ENCODE measurements at places on chromosomes 7 and 10.

GRCh38 chr10:36591436-36591835 lies 534.0 kb upstream of the ANKRD30A start:
- DNase-seq: no peak

DNA sequence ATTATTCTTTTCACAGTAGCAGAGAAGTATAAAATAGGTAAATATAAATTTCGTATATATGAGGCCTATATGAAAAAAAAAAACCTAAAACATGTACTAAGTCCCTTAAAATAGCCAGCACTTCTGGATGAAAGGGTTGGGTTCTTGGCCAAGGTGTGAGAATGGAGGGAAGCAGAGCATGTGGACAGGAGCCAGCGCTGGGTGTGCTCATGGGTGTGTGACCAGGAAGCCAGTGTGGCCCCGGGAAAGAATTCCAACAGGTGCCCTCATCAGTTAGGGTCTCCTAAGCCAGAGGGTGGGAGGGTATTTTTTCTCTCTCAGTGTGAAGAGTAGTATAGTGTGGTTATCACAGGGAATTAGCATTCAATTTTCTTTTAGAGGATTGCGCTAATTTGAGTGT lies 401.9 kb upstream of the IGFBP3 start:
- no peak for DNase-seq

- no peak for DNase-seq
These were observed 47.8 kb downstream of the FAM20C start for GRCh38 chr7:240146-240676.

DNA sequence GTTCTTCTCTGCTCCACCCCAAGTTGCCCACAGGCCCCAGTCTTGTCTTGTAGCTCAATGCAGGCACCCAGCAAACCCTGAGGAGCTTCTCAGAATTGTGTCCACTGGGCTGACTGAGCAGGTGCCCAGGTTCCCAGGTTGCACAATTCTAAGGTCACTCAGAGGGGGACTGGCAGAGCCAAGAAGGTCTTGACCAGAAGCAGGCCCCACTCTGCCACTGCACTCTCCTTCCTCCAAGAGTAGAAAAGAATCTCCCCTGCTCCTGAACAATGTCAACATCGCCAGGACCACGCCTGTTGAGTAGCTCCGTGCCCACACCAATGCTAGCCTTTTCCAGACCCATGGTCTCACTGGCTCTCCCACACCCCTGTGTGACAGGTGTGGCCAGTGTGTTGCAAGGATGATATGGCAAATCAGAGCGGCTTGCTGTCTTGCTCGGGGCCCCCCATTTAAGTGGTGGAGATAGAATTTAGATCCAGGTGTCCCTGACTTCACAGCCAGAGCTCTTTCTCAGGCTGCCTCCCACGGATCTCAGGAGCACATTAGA lies 577 bp downstream of the LRRC18 start:
- DNase-seq: no peak

- DNase-seq: no peak
These were observed 33.8 kb upstream of the MGMT start for GRCh38 chr10:129433266-129433665.

DNA sequence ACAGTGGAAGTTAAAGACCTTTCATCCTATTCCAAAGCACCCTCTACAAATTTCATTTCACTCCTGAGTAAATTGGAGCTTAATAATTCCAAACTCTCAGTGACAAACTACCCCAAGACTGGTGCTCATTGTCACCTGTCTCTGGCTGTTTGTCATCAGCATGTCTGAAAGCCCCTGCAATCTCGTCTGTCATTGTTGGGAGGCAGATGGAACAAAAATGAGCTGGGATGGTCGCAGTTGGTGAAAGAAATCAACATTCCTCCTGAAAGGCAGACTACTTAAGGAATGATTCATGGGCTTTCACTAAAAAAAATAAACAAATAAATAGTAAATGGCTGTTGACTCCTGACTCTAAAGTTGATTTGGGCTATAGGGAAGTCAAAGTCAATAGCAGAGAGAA lies 69.7 kb upstream of the PALS2 start:
- DNase-seq: no peak

- no peak for DNase-seq
These were observed 108.8 kb upstream of the GSDME start for GRCh38 chr7:24866004-24866615.

- DNase-seq: no peak
These were observed 9.5 kb downstream of the CALML3 start for GRCh38 chr10:5534051-5534821.

DNA sequence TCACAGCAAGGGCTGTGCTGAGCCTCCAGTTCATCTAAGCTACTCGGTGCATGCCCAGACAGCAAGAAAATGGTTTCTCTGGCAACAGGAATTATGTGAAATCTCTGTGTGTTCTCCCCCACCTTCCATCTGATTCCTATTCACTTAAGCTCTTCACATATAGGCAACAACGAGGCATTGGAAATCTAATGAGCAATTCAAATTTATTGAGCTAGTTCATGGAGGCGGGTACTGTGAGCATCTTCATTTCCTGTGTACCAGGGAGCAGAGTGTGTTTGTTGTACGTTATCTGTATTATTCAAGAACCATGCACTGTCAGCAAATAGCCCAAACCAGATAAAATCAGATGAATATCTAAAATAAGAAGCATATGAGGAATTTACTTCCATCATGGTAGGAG lies 739.1 kb downstream of the MAGI2 start:
- no peak for DNase-seq

- DNase-seq: no peak
These were observed 154.1 kb downstream of the DGKB start for GRCh38 chr7:14748461-14748860.

GRCh38 chr7:140242057-140243031 lies 65.6 kb upstream of the KDM7A start:
- no peak for DNase-seq

DNA sequence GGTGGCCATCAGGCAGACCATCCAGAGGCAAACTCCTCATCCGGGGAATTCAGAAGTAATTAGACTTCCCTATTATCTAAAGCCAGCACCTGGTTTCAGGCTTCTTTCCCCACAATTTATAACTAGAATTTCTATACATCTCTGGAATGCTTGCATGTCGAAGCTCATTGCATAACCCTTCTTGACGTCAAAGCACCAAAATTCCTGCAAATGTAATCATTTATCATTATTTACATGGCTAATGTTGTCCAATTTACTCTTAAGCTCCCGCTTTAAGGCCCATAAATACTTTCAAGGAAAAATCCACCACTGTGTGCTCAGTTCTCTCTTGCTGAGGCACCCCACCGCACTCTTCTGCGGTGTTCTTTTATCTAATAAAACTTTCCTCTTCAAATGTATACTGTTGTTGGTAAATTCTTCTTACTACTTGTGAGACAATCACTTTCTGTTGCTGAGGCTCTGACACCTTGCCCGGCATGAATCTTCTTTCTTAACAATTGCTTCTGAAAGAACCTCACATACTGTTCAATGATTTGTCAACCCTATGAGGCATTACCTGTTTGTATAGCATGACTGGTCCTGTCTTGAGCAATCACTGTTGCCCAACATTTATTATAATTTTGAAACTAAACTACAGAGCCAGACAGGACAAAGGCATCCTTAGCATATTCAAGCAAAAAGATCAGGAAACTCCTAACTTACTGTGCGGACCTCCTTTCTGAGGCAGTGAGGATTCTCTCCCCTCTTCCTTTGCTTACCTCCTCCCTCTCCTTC lies 17.4 kb upstream of the GPR141 start:
- DNase-seq: no peak

GRCh38 chr10:34109952-34110702 lies 705.0 kb downstream of the PARD3 start:
- DNase-seq: no peak

GRCh38 chr7:20075992-20076820 lies 141.0 kb downstream of the MACC1 start:
- no peak for DNase-seq

GRCh38 chr10:94631077-94631875 lies 52.3 kb upstream of the CYP2C18 start:
- DNase-seq: no peak

- no peak for DNase-seq
These were observed 1.5 kb downstream of the FAM241B start for GRCh38 chr10:69631566-69631965.

DNA sequence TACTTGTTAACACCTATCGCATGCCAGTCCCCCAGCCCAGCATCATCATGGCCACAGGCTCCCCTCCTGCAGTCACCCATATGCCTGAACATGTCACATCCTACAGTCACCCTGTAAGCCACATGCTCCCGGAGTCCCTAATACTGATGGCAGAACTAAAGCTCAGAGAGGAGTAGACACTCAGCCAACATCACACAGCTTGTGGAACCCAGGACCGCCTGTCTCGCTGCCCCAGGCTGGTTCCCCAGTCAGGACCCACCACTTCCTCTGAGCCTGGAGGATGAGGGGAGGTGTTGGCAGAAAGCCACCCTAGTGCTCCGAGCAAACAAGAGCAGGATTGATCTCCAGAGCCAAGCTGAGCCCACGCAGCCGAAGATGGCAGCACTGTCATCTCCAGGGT lies 85.0 kb upstream of the MYL10 start:
- no peak for DNase-seq

DNA sequence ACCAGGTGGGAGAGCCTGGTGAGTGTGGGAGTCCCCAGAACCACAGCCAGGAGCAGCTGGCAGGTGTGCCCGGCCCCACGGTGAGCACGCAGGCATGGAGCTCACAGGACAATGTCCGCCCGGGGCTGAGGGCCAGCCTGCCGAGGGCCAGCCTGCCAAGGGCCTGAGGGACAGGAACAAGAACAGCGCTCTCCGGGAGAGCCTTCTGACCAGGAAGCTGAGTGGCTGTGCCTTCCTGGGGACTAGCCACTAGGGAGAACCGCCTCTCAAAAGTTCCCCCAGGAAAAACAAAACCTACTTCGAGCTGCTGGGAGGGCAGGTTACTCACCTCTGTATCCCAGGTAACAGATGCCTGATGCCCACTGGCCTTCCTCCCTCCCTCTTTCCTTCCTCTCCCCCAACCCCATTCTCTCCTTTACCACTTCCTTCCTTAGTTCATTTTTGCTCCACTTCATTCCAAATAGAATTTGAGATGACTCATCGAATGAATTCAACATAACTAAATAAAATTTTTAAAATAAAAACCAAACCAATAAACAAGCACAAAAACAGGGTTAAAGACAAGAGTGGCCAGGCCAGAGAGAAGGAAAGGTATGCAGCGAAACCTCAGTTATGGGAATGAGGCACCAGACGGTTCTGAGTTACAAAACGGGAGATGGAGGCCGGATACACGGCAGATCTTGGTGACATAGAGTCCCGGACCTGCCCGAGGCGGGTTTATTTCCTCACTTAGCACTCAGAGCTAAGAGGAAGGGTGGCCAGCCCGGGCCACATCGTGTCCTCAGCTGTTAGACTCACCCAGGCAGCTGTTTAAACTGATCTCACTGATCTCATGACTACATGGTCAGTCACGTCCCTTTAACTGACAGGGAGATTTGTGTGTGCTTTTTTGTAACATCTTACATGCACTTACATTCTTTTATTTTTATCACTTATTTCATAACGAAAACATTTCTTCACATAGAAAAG lies 128.5 kb downstream of the TNS3 start:
- DNase-seq: peak; percentile 36

DNA sequence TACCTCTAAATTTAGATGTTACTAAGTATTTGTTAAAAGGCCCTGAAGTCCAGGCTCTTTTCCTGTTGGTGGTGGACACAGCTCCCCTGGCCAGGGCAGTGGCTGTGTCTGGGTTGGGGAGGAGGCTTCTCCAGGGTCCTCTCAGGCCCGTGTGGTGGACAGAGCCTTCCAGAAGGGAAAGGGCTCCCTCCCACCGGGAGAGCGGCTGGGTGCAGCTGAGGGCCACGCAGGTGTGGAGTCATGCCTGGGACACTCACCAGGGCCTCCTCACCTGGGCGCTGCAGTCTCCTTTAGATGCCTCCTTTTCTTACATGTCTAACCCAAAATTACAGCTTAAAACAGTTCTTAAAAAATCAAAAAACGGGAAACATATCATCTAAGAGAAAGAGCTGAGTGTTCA lies 128.2 kb upstream of the TCERG1L start:
- no peak for DNase-seq

DNA sequence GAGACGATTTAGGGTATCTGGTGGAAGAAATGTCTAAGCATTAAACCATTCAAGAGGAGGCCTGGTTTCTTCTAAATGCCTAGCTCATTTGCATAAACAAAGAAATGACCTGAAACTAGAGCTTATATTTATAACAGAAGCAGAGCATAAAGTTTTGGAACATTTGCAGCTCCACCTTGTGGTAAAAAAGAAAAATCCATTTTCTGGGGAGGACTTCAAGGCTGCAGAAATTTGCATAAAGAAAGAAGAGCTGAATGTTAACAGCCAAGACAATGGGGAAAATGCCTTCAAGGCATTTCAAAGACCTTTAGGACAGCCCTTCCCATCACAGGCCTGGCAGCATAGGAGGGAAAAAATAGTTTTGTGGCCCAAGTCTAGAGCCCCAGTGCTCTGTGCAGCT lies 362.0 kb downstream of the ZNF248 start:
- DNase-seq: no peak

DNA sequence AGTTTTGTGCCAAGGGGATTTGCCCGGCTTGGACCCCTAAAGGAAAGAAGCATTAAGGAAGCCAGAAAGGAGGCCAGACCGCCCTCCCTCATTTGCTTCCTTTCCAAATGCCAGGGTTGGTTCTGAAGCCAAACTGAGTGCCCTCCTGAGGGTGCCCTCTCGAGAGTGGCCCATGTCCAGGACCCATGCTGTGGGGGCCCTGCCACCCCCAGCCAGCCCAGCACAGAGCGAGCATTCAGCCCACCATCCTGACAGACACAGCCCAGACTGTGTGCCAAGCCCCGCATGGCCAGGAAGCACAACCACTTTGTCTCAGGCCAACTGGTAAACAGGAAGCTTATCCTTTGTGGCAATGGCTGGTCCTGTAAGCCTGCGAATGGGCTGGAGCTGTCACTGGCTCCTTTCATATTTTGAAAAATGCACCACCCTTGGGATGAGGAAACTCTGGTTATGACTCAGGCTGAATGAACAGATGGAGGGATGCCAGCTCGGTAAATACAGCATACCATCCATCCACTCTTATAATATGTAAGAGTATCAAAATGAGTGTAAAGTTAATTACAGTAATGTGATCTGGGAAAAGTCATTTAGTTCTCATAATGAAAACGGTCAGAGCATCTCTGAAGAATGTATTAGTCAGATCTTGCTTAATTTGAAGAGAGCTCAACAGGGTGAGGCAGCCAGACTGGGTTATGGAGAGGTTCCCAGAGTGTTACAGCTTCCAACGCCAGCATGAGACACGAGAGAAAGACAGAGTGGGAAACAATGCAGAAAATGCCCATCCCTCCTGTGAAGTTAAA lies 65.0 kb downstream of the STK17A start:
- DNase-seq: peak; percentile 16

DNA sequence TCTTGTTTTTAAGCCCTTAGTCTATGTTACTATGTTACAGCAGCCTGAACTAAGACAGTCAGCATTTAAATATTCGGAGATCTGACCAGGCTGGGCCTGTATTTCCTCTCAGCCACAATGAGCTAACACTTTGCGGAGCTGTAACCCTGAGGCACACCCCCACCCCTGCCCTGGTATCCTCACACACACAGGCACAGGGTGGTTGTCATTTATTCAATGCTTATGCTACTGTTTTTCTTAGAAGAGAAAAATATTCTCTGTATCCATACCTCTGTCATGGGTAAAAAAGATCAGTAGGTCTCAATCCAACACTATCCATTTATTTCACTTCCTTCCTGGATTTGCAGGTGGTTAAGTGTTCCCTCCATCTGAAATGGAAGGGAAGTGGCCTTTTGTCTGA lies 80.3 kb upstream of the TRIL start:
- no peak for DNase-seq
